ENCODE measurements at places on chromosomes 5 and 9.

DNA sequence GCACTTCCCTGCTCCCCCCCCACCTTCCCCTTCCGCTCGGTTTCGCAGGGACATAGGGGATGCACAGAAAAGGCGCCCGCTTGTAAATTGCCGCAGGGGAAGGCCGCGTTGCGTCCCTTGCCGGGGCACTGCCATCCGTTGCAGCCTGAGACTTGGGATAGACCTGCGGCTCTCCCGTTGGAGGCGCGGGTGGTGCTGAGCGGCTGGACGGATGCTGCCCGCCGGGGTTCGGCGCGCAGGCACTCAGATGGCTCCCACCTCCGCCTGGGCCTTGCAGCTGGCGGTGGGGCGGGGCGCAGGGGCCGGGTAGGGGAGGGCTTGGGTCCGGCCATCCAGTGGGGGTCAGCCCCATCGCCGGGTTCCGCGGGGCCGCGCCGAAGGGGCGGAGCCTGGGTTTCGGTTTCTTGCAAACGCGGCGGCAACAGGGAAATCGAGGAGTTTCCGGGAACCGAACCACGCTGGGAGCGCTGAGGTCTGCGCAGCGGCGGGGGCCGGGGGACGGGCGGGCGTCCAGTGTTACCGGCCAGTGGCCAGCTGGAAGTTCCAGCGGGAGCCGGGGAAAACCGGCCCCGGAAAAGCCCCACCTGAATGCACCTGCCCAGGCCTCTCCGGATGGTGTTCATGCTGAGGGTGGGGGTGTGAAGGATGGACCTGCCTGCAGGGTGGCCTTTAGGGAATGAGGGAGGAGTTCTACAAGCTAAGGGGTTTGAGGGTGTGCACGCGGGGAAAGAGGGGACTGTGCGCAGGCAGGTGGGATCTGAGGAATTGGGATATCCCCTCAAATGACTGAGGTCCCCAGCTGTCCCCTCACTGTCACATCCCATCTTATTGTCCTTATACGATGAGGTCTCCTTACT is 6.3 kb upstream of the IRF1 start:
- no peak for DNase-seq

- DNase-seq = no peak
Measured at GRCh38 chr5:74576941-74577456, 63.5 kb downstream of the ENC1 start.

DNA sequence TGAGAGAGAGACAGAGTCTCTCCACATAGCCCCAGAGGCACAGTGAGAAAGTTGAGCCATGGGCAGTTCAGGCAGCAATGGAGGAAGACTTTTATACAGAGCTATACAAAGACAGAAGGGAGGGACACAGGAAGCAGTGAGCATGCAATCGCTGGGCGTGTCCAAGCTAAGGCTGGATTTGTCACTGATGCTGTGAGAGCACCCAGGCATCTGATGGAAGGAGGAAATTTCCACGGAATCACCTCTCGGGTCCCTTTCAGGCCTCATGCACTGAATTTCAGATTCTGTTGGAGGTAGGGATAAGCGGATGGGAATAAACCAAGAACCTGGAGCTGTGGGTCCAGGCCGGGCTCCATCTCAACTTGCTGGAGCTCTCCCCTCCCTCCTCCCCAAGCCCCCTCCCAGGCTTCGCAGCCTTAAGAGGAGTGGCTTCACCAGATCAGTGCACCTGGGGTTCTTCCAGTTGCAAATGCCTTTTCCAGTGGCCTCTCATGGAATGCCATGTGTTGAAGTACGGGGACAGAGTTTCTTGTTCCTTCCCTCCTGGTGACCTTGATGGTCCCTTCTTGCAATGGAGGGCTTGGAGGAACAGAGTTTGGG is 114.8 kb upstream of the ALDH1B1 start:
- no peak for DNase-seq

DNA sequence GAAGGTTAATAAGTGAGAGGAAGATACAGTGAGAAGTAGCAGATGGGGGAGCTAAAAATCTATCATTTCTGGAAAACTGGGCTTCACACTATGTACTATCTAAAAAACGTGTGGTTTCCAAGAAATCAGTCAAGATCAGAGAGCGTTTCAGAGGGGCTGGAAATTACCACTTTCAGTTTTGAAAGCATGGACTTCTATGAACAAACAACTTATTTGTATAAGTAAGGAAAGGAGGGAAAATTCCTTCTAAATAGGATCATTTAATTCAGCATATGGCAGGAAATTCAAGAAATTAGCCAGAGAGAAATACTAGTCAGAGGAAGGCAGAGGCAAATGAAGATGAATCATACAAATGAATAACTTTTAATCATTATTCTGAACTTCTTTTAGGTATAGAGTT is 11.3 kb downstream of the TNC start:
- DNase-seq = no peak

DNA sequence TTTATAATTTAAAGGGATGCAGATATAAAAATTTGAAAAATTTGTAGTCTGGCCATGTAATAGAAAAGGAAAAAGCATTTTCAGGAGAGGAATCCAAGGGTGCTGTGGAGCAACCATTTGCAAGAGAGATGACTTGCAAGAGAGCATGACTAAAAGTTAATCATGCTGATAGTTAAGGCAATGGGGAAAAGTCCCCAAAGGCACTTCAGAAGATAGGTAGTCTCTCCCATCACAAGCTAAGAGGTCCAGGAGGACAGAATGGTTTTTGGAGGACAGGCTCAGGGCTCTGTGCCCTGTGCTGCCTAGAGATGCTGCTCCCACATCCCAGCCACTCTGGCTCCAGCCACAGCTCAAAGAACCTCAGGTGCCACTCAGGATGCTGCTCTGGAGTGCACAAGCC is 38.8 kb downstream of the DNAJB5 start:
- DNase-seq = no peak

DNA sequence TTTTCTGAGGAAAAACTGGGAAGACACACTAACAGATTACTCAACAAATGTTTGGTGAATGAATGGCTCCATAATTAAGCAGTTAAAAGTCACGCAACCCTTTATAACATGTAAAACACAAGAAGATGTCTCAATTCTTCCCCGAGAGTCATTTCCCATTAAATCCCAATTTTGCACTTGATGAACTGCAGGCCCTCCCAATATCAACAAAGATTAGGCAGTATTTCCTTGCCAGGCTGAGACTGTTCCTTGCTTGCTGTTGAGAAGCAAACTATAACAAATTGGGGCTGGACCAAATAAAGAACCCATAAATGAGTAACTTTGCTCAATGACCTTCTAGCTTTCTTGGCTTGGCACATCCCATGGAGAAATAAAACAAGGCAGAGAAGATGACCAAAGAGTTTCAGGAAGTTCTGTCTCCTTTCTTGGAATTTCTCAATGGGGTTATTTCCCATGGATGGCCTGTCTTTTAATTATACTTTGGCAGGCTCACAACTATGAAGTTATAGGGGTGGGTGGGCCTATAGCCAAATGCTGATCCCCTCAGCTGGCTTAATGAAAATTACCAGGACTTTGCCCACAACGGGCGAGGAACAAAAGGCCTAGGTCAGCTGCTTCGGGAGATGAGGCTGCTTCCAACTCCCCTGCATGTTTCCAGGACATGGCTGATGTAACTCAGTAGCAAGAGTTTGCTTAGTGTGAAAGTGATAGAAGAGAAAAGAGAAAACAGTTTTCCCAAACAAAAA is 243.1 kb upstream of the RFX3 start:
- DNase-seq = no peak

GRCh38 chr9:130041648-130042405 is 1.2 kb downstream of the FNBP1 start:
- DNase-seq = no peak

- DNase-seq = no peak
Measured at GRCh38 chr5:95533106-95533505, 21.7 kb downstream of the SKIC3 start.

DNA sequence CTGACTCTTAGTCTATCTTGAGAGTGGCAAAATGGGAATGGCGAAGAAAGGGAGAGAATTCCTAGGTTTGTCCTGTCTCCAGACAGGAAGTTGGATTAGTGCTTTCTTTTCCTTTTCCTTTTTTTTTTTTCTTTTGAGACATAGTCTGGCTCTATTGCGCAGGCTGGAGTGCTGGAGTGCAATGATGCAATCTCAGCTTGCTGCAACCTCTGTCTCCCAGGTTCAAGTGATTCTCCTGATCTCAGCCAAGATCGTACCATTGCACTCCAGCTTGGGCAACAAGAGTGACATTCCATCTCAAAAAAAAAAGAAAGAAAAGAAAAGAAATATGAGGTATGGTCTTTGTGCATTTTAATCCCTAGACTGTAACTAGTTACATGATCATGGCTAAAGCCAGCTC is 12.6 kb upstream of the KIF27 start:
- DNase-seq = no peak

GRCh38 chr5:17816505-17816904 is 182.2 kb downstream of the TAF11L14 start:
- DNase-seq = no peak

- no peak for DNase-seq
Measured at GRCh38 chr9:73210886-73211666, 59.4 kb downstream of the ANXA1 start.

DNA sequence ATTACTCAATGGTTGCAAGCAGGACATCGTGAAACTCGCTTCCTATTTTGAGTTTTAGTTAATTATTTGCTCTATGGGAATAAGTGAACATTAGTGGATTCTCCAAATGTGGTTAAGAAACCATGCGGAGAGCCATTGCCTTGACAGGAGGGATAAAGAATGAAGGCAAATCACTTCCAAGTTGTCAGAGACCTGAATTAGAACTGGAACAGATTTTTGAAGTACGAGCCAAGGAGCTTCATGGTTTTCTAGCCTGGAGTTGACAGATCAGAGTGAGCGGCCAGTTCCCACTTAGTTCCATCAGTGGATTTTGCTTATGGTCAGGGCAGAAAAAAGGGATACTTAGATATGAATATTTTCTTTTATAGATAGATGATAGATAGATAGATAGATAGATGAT is 171.4 kb upstream of the CDH10 start:
- no peak for DNase-seq

All from stimulated activated CD8-positive, alpha-beta memory T cell treated with anti-CD3 and anti-CD28 coated beads, Interleukin-15, amount 100 ng/mL, for 24 hours (primary cell).